ENCODE measurements at places on chromosomes 2 and 18. TPM values are rescaled to one million over a fixed set of nuclear protein-coding genes. Genes with fewer than 3 reads are reported as not detected.

RBKS gene
- 8.3 TPM for polyA plus RNA-seq

CHRNG gene
- polyA plus RNA-seq, result not detected

DNA sequence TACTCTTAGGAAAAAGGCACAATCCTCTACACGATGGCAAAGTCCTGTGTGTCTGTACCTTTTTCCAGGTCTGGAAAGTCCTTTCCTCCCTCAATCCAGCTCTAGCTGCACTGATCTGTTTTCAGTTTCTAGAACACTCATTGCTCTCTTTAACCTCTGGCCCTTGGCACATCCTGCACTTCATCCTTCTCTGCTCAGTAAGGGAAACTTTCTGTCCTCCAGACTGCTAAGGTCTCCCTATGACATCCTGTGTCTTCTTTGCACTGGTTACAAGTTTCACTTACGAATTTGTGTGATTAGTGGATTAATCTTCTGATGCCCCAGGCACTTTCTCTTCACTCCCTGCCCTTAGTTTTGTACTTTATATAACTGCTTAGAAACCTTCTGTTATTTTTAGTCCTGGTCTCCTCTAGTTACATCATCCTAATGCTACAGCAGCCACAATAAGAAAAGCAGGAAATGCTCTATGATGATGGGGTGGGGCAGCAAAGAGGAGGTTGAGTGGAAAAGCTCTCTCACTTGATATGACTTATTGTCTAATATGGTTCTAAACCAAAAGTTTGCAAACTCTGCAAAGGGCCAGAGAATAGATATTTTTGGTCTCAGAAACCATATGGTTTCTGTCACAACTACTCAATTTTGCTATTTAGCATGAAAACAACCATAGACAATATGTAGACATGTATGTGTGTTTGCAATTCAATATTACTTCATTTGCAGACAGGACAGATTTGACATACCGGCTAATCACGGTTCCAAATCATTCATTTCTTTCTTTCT lies 568.2 kb downstream of the THSD7B start:
- DNase-seq, result no peak

DNA sequence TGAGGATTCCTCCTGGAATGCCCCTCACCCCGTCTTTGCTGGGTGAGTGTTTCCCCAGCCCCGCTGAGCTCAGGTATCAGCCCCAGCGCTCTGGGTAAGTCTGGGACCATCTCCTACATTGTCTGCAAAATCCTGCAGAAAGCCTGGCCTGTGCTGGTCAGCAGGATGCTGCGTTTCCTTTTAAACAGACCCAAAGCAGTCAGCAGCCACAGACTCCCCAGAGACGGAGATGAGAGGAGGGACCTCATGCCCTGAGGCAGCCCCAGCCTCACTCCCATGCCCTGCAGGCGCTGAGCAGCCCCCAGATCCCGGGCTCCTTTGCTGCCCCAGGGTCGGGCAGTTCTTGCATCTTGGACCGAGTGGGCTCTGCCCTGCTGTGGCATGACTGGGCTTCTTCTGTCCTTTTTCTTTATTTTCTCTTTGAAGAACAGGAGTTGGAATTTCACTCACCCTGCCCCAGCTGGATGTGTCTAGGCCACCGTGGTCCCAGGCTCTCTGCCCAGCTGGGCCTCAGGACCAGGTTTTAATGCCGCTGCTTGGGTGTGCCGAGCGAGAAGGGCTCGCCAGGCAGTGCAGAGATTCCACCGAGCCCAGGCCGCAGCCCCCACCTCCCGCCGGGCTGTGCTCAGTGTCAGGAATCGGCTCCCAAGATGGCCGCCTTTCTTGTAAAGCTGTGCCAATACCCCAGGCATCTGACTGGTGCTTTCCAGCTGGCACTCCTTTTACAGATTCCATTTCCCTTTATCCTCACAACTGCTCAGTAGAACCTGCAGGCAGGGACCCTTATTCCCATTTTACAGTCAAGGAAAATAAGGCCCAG lies 43.6 kb downstream of the ODC1 start:
- DNase-seq, result no peak

DNA sequence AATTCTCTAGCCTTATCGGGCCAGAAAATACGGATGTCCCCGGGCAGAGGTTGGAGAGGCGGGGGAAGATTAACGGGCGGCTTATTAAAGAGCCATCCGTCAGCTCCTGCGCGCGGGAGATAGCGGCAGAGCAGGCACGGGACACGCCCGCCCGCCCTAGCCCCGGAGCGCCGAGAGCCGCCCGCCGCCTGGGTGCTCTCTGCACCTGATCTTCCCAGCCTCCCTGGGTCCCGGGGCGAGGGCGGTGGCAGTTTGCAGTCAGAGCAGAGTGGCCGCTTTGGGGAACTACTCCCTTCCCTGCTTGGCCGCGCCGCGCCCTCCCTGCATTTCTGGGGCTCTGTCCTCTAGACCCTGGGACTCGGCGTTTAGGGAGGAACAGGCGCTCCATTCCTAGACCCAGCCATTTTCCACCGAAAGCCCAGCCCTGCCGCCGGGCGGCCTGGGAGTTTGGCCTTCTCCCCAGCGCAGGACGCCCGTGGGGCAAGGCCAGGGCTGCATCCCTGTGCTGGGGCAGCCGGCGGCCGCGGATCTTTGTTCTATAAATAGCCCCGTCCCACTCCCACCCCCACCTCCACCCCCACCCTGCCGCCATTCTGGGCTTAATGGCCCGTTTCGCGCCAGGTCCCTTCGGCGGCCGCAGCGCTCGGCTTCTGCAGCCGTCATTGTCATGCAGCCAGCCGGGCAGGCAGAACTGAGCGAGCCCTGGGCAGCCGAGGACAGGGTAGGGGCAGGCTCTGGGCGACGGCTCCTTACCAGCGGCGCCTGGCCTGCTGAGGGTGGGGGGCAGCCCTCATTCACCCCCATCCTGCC lies 6.6 kb downstream of the GAD1 start:
- DNase-seq, result no peak

DNA sequence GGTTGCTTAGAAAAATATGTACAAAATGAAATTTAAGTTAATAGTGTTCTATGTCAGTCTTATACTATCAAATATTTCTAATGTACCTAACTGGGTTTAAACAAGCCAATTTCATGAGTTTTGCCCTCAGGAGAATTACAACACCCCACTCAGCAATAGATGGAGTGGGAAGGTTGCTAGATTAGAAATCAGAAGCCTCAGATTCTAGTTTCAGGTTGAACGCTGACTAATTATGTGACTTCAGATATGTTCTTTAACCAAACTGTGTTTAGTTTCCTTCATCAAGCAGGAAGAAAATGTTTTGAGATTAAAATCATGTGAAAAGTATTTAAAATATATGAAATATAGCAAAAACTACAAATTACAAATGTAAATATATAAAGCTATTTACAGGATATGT lies 133.8 kb upstream of the KCNH7 start:
- DNase-seq, result no peak
